8988T (cell line): ENCODE measurements at places on chromosomes 7 and 10.

GRCh38 chr10:132341017-132341416 is 9.0 kb downstream of the LRRC27 start:
- no peak for DNase-seq

DNA sequence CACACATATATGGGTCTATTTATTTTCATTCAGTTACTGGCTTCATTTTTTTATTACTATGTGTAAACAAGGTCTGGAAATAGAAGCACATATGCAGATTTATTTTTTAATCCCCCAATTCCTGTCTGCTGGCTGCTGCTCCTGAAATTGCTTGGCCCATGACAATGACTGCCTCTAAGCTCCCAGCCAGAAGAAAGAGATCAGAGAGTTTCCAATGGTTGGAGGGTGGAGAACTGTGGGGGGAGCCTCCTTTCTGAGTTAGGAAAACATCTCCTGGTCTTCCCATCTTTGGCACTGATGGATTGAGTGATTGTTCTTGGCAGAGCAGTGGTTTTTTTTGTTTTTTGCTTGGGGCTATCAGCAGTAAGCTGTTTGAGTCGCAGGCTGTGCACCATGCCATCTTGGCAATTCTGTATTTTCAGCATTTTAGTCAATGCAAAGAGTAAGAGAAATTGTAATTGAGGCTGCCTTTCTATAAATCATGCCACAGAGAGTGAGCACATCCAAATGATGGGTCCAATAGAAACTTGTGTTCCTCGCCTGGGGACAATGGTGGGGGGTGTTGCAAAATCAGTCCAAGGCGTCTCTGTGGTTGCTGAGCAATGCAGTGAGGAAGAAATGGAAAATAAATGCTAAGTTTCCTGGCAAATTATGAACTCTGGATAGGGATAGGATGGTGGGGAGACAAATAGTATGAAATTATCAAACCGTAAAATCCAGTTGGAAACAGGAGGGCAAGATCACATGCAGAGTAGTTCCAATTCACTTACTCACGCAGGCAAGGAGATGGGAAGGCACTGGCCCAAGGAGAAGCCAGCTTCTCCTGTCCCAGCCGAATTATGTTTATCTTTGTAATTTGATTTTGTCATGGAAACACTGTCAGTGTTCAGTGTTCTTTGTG is 382.4 kb downstream of the SORCS3 start:
- DNase-seq = no peak

GRCh38 chr10:32015386-32015785 is 40.8 kb downstream of the KIF5B start:
- DNase-seq = no peak

DNA sequence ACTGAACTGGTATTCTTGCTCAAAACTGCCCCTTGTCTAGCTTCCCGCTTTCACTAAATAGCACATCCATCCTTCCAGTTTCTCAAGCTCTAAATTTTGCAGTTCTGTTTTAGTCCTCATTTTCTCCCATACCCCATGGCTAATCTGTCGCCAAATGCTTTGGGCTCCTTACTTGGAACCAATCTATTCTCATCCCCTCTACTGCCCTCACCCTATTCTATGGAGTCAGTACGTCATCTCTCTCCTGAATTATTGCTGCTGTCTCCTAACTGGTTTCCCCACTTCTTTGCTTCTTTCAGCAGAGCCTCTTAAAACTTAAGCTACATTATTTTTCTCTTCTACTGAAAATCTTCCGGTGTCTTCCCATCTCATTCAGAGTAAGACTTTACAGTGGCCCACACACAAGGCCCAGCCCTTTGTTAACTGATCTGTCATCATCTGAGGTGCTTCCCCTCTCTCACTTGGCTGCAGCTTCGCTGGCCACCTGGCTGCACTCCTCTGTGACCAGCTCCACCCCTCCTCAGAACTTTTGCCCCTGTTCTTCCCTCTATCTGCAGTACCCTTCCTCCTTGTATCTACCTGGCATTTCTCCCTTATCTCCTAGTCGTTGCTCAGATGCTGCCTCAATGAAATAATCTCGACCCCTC is 9.9 kb downstream of the STARD3NL start:
- no peak for DNase-seq

DNA sequence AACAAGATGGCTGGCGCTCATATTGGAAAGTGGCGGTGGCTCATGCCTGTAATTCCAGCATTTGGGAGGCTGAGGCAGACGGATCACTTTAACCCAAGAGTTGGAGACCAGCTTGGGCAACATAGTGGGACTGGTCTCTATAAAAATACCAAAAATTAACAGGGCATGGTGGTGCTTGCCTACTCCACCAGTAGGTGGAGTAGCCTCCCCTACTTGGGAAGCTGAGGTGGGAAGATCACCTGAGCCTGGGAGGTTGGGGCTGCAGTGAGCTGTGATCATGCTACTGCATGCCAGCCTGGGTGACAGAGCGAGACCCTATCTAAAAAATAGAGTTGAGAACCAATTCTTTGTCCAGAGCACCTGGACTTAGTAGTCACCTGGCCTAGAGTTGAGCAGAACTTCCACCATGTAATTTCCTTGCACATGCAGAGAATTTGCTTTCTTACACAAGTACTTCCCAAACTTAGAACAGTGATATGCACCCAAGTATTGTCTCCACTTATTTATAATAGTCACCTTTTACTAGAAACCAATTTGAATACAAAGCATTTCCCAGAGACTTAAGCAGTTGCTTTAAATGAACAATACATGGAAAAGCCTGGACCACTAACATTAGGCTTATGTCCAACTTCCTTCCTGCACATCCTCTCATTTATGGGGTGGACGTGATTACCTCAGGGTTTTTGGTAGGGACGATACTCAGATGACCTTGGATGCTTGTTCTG is 15.9 kb downstream of the LAMB4 start:
- DNase-seq = no peak

DNA sequence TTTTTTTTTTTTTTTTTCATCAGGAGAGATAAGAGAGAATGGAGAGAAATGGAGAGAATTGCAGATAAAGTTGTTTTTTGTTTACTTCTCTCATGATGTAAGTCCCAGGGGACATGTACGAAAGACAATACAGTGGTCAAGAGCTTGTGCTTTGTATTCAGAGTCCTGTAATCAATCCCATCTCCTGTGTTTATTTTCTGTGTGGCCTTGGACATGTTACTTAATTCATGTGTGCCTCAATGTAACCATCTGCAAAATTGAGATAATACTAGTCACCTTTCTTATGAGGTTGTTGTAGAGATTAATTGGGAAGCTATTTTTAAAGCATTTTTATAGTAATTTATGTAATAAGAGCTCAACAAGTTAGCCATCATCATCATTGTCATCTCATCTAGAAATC is 117.5 kb downstream of the CDK14 start:
- DNase-seq = no peak

DNA sequence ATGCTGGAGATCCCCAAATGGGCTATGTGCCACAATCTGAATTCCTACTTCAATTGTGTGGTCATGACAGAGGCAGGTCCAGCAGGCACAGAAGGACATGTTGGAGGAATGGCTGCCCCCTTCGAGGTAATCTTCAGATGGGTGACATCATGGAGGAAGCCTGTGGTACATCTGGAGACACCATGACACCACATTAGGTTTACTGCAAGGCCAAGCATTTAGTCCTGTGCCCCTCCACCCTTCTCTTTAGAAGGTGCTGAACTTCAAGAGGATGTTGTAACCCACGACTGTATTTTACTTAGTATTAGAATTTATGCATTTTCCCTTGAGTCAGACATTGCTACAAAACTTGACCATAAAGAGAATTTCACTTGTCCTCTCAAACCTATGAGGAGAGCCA is 75.1 kb upstream of the DDC start:
- no peak for DNase-seq

GRCh38 chr10:38003588-38003987 is 6.9 kb upstream of the ZNF33A start:
- DNase-seq = no peak

GRCh38 chr7:50409856-50410745 is 40.0 kb downstream of the FIGNL1 start:
- DNase-seq = no peak

- no peak for DNase-seq
These were observed 33.9 kb downstream of the PTER start for GRCh38 chr10:16470747-16471146.

DNA sequence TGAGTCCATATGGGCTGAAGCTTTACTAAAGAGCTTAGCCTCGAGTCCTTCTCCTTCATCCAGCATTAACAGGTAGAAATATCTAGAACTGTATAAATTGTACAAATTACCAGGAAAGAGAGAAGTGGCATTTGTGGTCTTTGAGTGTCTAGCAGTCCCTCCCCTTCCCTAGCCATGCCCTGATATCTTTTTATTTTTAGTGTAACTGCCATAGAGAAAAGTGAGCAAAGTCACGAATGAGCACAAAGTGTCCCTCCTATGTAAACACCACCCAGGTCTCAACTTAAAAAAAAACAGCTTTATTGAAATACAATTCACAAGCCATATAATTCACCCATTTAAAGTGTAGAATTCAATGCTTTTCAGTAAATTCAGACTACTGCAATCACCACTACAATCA is 339.0 kb upstream of the ZMIZ1 start:
- no peak for DNase-seq

DNA sequence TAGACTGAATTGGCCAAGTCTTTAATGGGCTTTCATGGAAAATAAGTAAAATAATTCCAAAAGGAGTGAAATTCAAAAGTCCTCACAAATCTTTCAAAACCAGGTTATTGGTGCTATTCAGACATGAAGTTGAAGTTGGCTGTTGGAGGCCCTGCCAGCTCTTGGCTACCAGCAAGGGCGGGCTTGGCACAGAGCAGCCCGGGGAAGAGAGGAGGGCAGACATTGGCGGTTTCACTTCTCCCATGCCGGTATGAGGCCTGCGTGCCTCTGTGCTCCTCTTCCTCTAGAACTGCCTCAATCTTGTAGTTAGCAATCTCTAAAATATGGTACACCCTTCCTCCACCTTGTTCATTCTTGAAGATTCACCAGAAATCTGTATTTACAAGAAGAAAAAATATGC is 16.4 kb upstream of the NPS start:
- DNase-seq = no peak

DNA sequence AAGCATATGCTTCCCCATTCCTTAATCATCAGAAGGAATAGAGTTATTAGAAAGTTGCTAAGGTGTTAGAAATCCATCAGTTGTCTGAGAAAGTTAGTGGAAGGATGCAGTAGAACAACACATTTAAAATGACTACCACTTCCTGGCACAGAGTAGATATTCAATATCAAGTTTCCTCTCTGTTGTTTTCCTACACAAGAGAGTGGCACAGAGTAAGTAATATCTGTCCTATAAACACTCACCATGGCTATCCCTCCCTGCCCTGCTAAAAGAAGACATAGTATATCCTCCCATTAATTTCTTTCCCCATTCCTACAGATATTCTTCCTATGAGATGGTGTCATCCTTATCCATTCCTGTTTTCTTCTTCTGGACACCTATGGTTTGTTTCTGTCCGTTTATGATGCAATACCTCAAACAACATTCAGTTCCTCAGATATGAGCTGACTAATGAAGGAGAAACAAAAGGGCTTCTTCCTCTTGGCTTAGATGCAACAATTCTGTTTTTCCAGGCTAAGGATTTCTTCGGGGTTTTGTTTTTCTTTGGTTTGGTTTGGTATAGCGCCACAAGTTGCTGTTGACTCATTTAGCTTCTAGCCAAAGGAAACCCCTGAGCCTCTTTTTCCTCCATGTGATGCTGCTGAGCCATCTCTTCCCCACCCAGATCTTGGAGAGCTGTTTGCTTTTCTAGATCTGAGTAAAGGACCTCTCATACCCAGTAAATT is 32.9 kb upstream of the BPGM start:
- no peak for DNase-seq

- DNase-seq = no peak
These were observed 24.6 kb upstream of the WNT2 start for GRCh38 chr7:117347480-117347879.

DNA sequence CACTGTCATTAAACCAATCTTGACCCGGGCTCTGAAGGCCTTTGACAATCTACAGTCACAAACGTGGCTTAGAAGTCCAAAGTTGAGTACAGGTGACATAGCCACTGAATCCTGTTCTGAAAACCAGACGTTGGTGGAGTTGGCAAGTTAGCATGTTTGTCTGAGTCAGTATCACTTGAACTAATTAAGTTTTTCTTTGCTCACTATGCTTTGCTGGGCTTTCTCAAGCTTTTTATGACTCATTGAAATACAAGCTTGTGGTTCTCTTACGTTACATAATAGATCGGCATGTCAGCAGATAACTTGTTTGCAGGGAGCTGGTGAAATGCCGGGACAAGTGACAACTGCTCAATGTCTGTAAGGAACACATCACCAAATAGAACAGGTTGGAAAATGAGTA is 53.8 kb downstream of the ARL5B start:
- DNase-seq = no peak

DNA sequence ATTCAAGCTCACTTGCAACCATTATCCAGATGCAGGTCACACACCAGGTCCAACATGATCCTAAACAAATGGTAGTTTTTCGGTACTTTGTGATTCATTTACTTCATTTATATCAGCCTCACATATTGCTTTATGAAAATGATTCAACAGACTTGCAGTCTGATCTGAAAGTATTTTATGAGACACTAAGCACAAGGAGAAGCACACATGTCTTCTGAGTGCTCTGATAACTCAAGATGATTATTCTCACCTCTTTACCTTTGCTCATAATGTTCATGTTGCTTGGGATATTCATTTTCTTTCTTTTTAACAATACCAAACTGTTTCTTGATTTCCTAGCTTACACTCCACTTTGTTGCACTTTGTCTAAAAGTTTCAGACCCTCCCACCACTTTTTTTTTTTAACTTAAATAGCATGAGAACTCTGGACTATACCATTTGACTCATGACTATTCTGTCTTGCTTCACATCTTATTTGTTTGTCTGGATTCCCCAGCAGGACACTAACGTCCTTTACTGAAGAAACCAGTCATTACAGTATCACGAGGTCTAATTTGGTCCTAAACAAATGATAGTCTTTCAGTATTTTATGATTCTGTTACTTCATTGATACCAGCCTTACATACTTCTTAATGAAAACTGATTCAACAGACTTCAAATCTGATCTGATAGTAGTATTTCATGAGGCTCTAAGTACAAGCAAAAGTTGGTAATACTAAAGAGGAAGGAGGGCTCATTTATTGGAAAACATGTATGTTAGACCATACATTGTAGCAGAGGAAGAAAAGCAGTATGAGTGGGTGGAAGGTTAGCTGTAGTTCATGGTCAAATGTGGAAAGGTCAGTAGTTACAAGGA is 171.8 kb upstream of the AHR start:
- no peak for DNase-seq

GRCh38 chr7:82678259-82678658 is 234.7 kb upstream of the CACNA2D1 start:
- no peak for DNase-seq

DNA sequence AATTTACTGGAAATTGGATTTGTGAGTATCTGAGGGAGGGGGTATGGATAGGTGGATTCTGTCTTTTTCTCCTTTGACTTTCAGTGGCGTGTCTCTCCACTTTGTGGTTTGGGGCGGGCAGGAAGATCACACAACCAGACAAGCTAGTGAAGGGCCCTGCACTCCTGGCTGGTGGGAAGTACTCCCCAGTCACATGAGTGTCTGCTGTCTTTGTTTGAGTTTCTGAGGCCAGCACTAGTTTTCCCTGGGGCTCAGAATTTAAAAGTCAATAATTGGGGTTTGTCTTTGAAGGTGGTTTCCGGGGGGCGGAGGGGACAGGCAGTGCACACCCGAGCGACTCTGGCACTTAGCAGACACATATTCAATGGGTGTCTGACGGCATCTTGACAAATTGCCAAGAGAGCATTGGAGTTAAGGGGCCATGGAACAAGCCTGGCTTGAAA is 120.1 kb downstream of the WDFY4 start:
- no peak for DNase-seq
